LoVo (cell line): ENCODE measurements at places on chromosomes 16 and 17.

GRCh38 chr17:74961657-74962350, 10.8 kb downstream of the HID1 start:
- DNase-seq, result peak; percentile 82

GRCh38 chr17:4247971-4248388, 15.8 kb downstream of the ANKFY1 start:
- DNase-seq, result peak; percentile 64

DNA sequence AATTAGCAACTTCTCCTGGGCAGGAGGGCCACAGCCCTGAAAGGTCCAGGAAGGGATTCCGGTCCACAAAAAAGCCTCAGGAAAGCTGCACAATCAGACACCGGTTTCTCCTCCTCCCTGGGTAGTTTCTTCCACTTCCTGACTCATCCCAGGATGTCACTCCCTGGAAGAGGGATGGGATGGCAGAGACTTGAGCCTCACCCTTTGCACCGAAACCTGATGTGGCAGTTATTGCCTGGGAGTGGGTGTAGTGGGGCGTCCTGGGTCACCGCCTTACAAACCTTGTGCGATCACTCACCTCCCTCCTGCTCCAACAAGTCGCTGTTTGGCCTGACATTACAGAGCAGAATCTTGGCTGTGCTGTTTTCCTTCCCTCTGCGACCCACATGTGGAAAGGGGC, 70.8 kb downstream of the LYRM1 start:
- no peak for DNase-seq

GRCh38 chr17:37787055-37787757, 42.3 kb upstream of the HNF1B start:
- DNase-seq, result peak; percentile 84

- DNase-seq, result no peak
Observed at GRCh38 chr17:60371818-60372510, 20.0 kb downstream of the USP32 start.

DNA sequence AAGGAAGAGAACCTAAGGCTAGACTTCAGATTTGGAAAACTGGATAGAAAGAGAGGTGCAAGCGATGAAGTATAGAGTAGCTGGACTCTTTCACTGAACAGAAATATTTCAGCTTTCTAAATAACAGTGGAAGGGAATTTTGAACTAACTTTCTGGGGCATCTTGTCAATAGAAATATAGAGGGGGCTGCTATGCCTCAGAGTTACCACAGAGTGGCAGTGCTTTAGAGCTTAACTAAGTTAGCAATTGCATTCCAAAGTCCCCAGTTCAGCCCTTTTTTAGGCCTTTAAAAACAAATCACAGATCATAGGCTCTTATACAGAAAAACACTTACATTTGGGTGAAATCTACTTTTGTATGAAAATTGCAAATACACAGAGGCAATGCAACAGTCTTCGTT, 154.2 kb upstream of the CDH8 start:
- DNase-seq, result no peak

- no peak for DNase-seq
Observed at GRCh38 chr16:8537691-8538342, 52.5 kb downstream of the TMEM114 start.

DNA sequence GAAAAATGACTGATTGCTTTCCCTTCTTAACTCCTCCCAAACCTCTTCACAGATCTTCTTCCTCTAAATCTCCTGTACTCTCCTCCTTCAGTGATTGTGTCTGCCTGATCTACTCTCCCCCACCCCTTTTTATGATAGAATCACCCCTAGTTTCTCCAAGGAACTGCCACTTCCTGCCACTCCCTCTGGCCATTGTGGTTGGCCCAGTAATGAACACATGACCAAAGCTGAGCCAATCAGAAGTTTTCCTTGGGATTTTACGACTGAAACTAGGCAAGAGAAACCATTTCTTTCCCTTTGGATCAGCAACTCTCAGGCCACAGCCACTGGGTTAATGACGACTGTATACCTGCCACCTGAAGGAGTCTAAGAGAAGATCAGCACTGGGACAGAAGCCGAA, 15.9 kb downstream of the IRX3 start:
- DNase-seq, result no peak

DNA sequence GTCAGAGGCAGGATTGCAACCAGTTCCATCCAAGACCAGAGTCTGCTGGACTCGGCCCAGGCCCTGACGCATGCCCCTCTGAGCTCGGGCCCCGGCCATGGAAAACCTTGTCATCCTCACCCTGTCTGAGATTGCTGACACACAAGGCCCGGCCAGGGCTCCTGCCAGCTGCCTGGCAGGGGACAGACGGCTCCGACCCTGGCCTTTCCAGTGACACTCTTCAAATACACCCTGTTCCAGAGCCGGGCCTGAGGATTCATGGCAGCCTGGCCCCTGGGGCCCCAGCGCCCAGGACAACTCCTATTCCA, 3.2 kb upstream of the PABPN1L start:
- no peak for DNase-seq

- DNase-seq, result no peak
Observed at GRCh38 chr16:62831235-62831850, 795.1 kb upstream of the CDH8 start.
